Cerebellar nuclear complex (tissue), 1 donor: ENCODE measurements at places on chromosomes 7 and 10.

DNA sequence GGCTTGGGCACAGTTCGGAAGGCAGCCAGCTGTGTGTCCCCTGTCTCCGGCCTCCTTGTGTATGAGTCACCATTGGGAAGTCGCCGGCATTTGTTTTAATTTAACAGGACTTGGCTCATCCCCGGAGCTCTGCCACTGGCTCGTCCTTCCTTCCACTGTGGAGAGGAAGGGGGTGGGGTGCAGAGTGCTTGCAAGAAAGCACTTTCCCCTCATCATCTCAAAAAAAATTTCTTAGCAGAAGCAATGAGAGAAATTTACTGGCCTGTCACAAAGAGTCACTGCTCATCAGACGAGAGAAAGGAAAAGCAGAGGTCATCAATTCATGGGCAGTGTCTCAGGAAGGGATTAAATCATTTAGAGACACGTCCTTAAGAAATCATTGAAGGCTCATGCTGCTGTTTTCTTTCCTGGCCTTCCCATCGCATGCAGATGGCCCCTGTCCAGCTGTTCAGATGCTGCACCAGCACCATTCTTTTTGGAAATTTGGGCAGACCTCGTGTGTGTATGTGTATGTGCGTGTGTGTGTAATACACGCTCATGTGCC, 93.3 kb downstream of the BMS1 start:
- no peak for DNase-seq

- no peak for DNase-seq
Observed at GRCh38 chr7:16098585-16099179, 322.7 kb downstream of the CRPPA start.

DNA sequence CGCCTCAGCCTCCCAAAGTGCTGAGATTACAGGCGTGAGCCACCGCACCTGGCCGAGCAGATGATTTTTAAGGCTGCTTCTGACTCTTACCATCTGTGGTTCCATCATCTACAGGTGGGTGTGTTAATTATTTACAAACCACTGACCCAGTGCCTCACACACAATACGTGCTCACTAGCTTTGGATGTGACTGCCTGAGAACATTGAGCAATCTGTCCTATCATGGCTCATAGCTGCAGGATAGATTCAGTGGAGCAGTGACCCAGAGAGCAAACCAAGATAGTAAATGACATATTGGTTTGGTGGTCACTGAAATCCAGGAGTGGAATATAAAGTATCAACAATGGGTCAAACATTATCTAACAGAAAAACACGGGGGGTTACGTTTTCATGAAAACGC, 24.1 kb downstream of the GPAM start:
- no peak for DNase-seq

GRCh38 chr7:30474893-30475292, 3.7 kb downstream of the NOD1 start:
- no peak for DNase-seq
